ENCODE measurements at places on chromosomes 3 and 15.

- no peak for DNase-seq
Measured at GRCh38 chr3:16452261-16452660, 61.2 kb downstream of the RFTN1 start.

DNA sequence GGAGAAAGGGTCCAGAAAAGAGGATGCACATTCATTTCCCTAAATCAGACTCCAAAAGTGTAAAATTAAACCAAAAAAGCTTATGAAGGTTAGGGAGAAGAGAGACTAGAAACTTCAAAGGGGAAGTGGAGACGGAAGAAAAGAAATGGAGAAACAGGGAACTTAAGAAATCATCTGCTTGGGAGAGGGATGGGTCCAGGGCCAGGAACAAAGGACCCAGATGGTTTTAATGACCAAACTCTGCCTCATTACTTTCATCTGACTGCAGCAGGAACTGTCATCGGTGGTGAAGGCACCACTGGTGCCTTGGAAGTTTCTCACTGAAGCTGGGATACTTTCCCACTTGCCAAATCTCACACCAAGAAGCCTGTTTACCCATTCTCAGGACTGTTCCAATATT lies 70.5 kb upstream of the SLC4A7 start:
- no peak for DNase-seq

DNA sequence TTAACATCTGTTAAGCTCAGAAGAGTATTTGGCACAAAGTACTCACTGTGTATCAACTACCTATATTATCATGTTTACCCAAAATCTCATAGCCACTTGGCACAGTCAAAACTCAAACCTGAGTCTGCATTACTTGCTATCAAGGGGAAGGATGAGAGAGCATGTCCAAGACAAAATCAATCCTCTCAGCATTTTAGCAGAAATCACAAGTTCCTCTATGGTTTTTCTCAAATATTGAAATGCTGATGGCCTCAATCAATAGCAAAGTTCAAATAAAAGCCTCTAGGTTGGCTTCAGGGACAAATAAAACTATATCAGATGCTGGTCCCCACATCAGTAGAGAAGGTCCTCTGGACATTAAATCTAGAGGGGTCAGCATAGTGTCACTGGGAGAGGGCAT lies 14.3 kb downstream of the TBC1D2B start:
- no peak for DNase-seq

DNA sequence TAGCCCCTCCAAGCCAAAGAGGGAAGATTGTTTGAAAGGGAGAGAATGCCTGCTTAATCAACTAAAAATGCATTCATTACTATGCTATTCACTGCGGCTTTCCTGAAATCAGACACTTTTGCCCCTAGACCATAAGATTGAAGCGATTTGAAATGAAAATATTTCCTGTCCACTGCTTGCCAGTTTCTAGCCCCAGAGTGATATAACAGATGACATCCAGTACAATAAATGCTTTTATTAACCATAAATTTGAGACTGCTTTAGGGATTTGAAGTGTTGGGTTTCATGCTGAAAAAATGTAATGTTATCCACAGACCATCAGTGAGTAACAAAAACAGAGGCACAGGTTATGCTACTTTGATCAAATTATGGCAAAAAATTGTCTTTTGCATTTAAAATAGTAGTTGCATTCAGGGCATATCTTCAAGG lies 14.1 kb downstream of the IL17RD start:
- DNase-seq, result no peak

DNA sequence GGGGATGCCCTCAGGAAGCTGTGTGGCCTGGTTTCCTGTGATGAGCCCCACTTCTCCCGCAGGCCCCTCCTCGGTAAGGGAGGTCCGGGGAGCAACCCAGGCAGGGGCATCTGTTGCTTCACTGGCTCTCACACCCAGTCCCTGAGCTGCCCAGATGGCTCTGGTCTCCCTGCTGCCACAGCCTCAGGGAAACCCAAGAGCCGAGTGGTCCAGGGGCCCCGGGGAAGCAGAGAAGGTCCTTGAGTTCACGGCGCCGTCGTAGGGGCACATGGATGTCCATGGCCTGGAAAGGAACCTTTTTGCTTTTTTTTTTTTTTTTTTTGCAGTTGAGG lies 13.3 kb upstream of the LRRC15 start:
- no peak for DNase-seq

DNA sequence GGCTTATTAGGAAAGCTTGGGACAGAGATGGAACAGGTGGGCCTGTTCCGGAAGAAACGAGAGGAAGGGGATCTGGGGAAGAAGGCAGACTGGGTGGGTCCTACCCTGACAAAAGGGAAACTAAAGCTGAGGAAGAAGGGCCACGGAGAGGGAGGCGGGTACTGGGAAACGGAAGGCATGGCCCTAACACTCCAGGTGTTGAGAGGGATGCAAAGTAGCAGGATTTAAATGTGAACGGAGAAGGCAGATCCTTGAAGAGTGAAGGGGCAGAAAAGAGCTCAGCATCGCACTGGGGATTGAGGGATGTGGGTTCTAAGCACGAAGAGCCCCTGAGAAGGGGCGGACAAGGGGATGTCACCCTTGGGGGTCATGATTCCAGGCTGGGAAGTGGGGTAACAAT lies 735 bp downstream of the STIMATE start:
- no peak for DNase-seq

- no peak for DNase-seq
Measured at GRCh38 chr3:47901280-47901833, 98.4 kb downstream of the DHX30 start.

DNA sequence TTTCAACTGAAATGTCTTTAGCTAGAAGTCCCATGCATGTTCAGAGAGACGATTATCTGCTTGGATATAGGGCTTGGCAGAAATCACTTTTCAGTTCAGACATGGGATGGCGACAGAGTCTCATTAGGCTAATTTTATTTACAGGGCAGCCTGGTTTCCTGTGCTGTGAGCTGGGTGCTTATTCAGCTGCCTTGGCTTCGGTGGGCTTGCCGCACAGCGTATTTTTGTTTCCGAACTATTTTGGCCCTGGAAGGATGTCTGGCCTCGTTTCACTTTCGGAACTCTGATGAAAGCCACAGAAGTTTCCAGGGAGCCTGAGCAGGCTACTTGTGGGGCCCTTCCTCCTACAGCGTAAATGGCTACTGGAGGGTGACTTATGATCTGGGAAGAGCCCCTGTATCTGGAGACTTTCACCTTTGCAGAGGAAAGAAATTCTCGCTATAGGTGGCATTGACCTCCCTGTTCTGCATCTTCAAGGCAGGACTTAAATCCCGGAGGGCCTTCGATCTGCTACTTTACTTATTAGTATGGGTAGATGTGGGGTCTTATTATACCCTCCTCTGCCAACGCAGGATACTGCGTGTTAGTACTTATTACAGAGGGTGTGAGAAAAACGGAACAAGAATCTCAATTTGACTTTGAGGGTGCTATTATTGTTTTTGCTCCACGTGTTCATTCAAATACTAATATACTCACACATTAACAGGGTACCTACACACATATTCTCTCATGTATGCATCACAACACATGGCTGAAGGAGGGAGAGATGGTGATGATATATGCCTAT lies 364.0 kb upstream of the RBMS3 start:
- DNase-seq, result no peak

DNA sequence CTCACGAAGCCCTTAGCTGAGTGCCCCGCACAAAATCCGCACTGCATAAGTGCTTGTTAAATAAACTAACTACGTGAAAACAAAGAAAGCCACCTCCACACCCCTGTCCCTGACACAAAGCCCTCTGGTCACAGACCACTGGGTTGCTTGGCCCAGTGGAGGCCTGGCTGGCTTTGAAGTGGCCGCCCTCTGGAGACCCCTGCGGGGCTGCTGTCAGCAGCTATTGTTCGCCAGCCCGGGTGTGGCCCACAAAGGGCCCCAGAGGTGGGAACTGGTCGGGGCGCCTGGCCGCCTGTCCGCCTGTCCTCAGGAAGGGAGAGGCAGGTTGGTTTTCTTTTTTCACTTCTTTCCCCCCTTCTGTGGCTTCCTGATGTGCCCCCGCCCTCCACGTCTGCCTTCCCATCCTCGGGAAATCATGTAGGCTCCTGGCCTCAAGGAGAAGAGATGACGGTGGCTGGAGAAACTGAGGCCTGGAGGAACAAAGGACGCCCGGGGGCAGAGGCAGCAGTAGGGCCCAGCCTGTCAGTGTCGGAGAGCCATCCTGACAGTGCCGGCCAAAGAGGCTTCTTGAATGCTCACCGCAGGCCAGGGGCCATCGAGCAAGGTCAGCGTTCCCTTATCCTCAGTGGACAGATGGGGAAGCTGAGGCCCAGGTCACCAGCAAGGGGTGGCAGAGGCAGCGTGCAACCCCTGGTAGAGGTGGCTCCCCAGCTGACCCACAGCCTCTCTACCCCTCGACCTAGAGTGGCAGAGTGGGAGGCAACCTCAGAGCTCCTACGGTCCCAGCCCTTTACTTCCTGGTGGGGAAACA lies 61.1 kb downstream of the SLC6A6 start:
- DNase-seq, result no peak

- no peak for DNase-seq
Measured at GRCh38 chr3:149414557-149415231, 37.2 kb upstream of the TM4SF1 start.

DNA sequence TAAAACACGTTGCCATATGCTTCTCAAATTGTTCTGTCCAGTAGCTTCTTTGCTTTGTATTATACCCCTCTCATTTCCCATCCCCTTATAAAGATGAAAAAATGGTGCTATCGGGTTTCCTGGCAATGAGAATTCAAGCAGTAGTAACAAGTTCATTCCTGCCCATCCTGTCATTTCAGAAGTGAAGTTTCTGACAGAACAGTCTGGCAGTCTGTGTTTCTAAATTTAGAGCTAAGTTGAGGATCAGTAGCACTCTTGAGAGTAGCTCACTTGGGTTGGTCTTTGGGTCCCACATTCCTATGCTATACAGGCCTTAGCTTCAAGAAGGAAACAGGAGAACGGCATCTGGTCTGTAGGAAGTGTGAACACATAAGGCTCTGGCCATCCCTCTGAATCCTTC lies 134.6 kb downstream of the GHSR start:
- no peak for DNase-seq

GRCh38 chr3:177596248-177596815 lies 399.1 kb upstream of the TBL1XR1 start:
- DNase-seq, result no peak

- DNase-seq, result no peak
Measured at GRCh38 chr15:48395521-48396011, 64.3 kb downstream of the DUT start.
